ENCODE measurements at places on chromosomes 2 and 18. TPM values are rescaled to one million over a fixed set of nuclear protein-coding genes. Genes with fewer than 3 reads are reported as not detected.

Gene PLB1
- 1.8 TPM for total RNA-seq

Gene TLX2
- total RNA-seq: 0.82 TPM

Gene PLEK
- total RNA-seq: 0.48 TPM

Gene PRKAG3
- total RNA-seq: not detected

Gene EVA1A
- not detected for total RNA-seq
